ENCODE measurements at places on chromosomes 12 and 14.

DNA sequence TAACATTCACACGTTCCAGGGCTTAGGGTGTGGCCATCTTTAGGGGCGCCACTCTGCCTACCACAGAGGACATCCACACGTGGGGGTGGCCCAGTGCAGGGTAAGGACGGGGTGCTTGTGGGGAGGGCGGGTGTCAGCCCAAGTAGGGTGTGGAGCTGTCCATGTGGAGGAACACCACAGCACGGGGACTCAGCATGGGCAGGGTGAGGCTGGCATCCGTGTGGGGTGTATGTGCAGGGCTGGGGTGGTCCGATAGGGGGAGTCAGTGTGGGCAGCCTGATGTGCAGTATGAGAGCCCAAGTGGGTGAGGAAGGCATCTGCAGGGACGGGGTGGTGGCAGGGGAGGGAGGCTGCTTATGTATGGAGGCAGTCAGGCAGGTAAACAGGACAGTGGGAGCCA lies 17.7 kb downstream of the PSMC1 start:
- no peak for DNase-seq

GRCh38 chr12:21773263-21773741 lies 1.2 kb downstream of the KCNJ8 start:
- DNase-seq = no peak

DNA sequence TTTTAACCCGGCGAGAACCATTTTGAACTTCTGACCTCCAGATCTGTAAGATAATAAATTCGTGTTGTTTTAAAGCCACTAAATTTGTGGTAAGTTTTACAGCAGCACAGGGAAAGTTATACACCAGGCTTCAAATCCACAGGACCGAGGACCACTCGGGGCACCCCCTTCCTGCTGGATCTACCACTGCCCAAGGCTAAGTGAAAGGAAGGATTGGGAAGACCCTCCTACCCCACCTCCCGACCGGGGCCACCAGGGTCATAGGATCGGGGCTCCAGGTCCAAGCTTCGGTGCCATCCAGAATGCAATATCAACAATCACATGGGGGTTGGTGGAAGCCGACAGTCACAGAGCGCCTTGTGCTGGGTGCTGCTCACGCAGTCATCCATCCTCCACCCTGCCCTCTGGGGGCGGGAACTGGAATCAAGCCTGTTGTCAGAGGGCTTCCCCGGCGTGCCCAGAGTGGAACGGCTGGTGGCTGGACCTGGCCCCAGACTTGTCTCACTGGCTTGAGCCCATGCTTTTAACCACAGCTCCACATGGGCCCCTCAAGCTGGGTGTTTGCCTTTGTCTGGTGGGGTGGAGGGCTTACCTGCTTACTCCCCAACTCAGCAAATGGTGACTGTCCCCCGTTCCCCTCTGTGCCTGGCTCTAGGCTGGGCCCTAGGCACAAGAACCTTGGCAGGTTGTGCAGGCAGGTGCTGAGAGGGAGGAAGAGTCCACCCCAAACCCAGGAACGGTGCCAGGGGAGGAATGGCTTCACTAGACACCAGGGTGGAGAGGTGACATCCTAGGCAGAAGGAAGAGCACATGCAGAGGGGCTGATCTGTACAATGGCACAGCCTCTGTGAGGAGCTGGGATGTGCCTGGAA lies 180.3 kb upstream of the RTL1 start:
- no peak for DNase-seq

DNA sequence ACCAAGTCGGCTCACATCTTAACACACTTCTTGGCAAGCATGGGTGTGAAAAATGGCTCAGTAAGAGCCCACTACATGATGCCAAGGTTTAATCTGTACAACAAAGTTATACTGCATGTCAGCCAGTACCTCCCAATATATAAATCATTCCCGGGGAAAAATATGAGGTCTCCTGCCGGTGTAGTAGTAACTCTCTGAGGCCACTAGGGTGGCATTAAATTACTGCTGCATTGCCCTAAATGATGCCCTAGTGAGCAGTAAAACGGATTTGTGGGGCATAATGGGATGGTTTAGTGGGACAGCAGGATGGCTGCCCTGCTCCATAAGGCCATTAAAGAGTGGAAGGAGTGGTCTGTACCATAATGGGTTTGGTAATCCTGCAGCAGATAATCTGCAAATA lies 267.7 kb downstream of the MED13L start:
- no peak for DNase-seq

GRCh38 chr14:58513272-58513671 lies 85.8 kb downstream of the KIAA0586 start:
- no peak for DNase-seq

DNA sequence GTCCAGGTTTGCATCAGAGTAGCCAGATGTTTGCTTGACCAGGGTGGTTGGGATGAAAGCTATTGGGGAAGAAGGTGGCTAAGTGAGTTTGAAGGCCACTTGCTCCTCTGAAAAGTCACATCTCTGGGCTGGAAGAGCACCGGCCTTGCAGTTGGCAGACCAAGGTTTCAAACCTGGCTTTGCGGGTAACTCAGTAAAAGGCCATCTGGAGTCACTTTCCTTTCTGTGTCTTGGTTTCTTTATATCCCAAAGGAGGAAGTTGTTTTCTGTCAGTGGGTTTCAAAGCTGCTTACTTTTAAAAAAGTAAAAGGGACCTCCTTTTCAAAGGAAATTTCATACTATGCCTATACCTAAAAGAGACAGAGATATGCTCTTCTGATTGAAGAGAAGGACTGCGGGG lies 26.2 kb upstream of the CMA1 start:
- no peak for DNase-seq

DNA sequence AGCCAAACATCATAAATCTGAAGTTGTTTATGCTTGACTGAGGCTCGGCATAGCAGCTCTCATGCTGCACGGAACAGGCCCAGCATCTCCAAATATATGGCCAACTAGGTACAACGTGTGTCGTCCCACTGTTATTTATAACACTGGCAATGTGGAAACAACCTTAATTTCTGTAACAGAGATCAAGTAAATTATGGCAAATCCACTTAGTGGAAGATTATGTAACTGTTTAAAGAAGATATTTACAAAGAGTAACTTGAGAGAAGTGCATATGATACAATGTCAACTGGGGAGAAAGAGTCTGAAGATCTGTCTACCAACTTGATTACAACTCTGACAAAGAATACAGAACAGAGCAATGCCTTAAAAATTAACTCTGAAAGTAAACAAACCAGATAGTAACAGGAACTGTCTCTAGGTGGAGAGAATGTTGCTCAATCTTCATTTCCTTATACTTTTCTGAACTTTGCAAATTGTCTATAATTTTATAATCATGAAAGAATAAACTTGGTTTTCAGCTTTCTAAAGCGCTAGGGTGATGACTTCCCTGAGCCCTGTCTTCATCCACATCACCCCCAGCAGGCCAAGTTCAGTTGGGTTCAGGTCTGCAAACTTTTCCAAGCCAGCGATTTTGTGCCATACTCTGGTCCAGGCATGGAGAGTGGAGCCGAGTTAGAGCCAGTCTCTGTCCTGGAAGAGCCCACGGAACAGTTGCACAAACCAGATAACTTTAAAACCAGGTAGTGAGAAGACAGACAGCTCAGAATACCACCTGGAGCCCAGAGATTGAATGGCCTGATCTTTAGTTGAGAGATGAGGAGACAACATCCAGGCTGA lies 44.3 kb upstream of the BDKRB2 start:
- DNase-seq = no peak

DNA sequence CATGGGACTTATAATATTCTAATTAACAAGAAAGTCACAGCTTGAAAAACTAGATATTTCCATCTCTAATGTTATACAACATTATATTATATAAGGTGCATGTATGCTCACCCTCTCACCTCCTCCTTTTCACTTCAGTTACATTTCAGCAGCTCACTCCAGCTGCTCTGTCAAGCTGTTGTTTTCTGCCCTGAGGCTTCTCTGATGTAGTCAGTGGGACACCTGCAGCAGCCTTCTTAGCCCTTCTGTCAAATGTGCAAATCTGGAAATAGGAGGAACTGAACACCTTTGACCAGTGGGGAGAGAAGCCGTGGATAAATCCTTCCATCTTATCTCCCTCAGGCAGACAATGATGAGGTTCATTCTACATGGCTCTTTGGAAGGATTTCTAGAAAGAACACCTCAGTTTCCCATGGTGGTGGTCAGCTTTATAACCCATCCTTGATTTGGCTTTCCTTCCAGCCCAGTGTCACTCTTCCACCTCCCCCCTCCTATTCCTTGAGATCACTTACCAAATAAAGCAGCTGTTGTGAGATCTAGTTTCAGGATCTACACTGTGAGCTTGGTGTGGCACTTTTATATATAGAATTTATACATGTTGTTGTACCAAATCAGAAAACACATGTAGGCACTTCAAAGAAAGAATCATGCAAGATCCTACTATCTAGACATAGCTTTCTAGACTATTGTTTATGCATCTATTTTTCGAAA lies 79.6 kb upstream of the STK38L start:
- no peak for DNase-seq

GRCh38 chr12:54215989-54216796 lies 27.4 kb upstream of the SMUG1 start:
- DNase-seq = no peak

- DNase-seq = no peak
Observed at GRCh38 chr12:65725376-65725775, 98.9 kb upstream of the HMGA2 start.

- no peak for DNase-seq
Observed at GRCh38 chr14:53766106-53766505, 190.5 kb downstream of the BMP4 start.

GRCh38 chr12:54240129-54240528 lies 39.8 kb downstream of the CBX5 start:
- DNase-seq = no peak

GRCh38 chr12:93689076-93689834 lies 12.1 kb downstream of the CRADD start:
- DNase-seq = no peak

DNA sequence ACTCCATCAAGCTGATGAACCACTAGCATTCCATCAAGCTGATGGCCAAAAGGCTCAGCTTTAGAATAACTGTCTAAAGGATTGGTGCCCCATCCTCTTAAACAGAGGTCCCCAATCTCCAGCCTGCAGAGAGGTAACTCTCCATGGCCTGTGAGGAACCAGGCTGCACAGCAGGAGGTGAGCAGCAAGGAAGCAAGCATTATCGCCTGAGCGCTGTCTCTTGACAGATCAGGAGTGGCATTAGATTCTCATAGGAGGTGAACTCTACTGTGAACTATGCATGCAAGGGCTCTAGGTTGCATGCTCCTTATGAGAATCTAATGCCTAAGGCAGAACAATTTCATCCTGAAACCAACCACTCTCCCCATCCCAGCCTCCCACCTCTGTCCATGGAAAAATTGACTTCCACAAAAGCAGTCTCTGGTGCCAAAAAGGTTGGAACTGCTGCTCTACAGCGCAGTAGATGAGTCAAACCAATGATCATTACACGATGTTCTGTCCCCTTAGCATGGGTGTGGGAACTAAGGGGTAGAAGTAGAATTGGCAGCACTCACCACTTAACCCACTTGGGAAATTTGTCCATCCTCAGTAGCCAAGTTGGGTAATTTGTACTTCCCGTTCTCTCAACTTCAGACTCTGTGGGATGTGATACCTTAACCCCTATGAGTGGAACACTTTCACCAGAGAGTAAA lies 66.9 kb downstream of the ANKS1B start:
- no peak for DNase-seq
